ENCODE measurements at places on chromosomes 12 and 14.

DNA sequence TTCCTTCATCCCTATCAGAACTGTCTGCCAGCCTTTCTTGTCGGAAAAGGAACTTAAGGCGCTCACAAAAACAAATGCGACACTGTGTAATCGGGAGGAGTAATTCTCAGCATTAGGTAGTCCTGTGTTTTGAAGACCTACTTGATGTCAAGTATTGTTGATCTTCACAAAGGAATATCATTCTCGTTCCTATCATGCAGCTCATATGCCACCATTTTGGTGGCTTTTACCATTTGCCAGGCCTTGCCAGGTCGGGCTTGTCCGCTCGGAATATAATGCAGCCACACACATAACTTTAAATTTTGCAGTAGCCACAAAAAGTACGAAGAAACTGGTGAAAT is 903 bp upstream of the PPP4R3A start:
- no peak for DNase-seq

DNA sequence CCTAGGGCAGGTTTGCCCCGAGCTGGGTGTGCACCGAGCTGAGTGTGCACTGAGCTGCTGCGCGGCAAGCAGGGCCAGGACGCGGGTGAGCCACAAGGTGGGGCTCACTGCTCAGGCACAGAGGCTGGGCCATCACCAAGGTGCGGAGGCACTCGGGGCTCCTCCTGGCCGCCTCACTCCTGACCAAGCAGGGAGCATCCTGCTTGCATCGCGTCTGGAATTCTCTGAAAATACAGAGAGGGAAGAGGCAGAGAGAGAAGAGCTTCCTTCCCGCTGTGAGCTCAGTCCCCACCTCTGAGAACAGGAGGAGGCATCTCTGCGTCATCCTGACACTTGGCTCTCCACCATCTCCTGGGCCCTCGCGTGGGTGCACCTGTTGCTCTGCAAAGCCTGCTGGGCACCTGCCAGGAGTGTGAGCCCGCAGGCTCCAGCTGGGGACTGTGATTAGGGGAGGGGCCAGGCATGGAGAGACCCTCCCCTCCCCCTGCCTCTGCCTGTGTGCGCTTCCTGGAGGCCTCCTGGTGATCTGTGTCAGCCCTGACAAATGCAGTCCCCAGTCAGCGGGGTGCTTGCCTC is 116.3 kb downstream of the GLT1D1 start:
- DNase-seq: peak; percentile 72

DNA sequence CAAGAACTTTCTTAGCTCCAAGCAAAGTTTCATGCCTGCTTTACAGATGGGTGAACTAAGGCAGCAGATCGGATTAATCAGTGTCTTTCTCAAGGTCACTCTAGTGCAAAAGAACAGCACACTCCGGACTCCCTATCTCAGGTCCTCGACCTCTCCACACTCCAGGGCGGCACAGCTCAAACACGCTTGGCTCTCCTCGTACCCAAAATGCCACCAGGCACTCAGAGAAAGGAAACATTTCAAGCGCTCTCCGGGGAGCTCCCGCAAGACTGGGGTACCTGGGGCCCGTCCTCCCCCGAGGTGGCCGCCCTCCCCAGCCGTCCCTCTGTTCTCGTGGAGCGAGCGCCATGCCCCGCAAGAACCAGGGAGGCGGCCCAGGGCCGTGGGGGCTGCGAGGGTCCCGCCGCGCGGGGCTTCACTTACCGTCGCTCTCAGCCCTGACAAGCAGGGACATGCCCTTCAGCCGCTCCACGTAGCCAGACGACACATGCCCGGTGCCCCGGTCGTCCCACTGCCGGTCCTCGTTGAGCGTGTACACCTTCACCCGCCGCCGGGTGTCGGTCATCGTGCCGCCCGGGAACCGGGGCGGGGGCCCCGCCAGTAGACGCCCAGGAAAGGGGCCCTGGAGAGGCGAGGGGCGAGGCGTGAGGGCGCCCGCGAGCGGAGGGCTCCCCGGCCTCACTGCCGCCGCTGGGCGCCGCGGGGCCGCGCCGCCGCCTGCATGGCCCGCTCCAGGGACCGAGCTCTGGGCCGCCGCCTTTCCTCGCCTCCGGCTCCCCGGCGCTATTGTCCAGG is 830 bp downstream of the PPP4R3A start:
- no peak for DNase-seq

GRCh38 chr12:99002731-99003130 is 357.6 kb downstream of the APAF1 start:
- no peak for DNase-seq

DNA sequence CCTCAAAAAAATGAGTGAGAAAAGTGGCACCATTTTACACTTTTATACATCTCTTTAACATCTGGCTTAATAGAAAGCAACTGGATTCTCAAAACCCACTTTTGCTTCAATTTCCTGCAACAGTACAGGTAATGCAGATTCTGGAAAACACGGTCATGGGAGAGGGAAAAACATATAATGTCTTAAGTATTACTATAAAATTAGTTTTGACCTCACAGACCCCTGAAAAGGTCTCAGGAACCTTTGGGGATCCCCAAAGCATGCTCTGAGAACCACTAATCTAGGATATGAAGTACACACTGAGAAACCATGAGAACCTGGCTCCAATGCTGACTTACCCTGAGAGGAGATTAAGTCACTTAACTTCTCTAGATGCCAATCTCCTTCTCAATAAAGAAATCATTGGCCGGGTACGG is 64.7 kb downstream of the PPP2R5E start:
- DNase-seq: no peak

- DNase-seq: no peak
Measured at GRCh38 chr12:97131220-97131981, 224.3 kb downstream of the NEDD1 start.

- no peak for DNase-seq
Measured at GRCh38 chr14:68723808-68724268, 69.0 kb downstream of the ZFP36L1 start.

GRCh38 chr12:70255311-70255710 is 12.1 kb downstream of the CNOT2 start:
- no peak for DNase-seq

GRCh38 chr12:51021694-51022093 is 4.5 kb downstream of the SLC11A2 start:
- no peak for DNase-seq

DNA sequence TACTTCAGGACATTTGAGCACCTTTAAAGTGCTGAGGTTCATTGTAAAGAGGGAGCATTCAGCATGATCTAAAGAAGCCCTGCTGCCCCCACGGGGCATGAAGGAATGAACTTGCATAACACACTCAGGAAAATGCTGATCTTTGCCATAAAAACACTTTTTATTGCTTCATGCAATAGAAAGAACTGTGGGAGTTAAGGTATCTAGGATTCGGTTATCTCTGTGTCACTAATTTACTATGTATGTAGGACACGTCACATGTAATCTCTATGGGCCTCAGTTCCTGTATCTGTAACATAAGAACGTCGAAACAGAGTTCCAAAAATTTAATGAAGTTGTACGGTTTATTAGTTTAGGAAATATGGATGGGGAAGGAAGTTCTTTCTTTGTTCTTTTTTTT is 33.0 kb downstream of the BTBD7 start:
- DNase-seq: no peak

DNA sequence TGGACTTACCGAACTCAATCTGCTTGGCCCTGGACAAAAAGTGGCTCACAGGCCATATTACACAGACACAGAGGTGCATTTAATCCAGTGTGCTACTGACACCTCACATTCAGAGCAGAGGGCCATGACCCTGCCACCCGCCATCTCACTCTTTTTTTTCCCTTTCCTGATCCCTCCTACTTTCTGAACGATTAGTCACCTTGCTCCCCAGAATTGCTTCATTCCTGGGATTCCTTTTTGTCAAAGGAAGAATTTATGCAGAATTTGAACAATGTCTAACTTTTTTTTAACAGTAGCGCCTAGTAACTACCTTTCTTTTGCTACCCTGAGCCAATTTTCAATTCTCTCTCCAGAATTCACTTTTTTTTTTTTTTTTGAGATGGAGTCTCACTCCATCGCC is 4.6 kb downstream of the PKP2 start:
- DNase-seq: no peak

GRCh38 chr14:50064993-50065392 is 51.4 kb downstream of the VCPKMT start:
- DNase-seq: no peak

- no peak for DNase-seq
Measured at GRCh38 chr14:64937821-64938193, 4.7 kb downstream of the GPX2 start.

- DNase-seq: no peak
Measured at GRCh38 chr12:77999074-77999715, 168.5 kb downstream of the NAV3 start.

GRCh38 chr12:75207338-75208083 is 2.1 kb downstream of the KCNC2 start:
- DNase-seq: no peak

DNA sequence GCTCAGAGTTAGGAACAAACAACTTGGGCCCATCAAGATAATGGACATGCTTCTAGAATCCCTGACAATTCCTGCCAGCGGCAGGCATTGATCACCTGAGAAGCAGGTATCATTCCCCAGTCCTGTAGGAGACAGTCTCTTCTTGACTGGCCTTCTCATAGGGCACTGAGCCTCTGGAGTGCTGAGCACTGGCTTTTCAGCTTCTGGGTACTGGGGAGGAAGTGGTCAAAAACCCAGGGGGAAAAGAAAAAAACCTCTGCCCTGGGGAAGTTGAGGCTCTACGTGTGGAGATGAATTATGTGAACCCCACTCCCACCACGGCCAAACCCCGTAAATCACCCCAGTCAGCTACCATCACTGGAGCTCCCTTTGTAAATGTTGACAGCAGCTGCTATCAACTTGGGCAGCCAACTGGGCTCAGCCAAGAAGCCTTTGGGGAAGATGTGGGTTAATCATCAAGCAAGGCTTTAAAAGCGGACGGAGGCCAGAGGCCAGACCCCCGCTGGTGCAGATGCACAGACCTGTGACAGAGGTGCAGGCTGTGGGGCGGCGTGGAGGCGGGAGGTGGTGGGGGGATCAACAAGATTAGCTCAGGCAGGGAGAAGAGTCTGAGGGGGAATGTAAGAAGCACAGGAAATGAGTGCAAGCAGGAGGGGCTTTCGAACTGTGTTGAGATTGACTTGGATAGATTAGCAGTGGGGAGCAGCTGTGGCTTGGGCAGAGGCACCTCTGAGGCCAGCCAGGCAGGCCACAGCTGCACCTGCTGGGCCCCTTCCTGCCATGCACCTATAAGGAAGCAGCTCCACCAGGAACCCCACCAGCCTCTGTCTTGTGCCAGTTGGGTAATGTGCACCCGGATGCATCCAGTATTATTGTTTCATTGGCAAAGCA is 105.4 kb upstream of the HIF1A start:
- no peak for DNase-seq
